HCT116 (cell line): ENCODE measurements at places on chromosomes 7 and 10.

- no peak for DNase-seq
Measured at GRCh38 chr7:31094271-31094670, 42.2 kb downstream of the ADCYAP1R1 start.

DNA sequence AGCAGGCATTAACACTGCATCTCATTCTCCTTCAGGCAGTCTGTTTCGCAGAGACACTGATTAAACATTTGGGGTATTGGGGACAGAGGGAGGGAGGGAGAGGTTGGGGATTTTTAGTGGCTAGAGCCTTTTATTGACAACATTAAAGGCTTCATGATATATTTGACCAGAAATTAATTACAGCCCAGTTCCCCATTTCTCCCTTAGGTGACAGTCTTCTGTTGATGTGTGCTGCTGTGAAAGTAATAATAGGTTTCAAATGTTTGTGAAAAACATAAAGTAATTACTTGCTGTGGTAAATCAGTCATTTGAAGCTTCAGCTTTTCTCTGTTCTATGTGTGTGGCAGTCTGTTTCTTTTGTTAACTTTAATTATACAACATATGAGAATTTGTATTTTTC, 105.3 kb upstream of the LRGUK start:
- no peak for DNase-seq

- no peak for DNase-seq
Measured at GRCh38 chr10:13331646-13332045, 16.4 kb downstream of the SEPHS1 start.

- no peak for DNase-seq
Measured at GRCh38 chr7:17680026-17680425, 260.3 kb downstream of the SNX13 start.

DNA sequence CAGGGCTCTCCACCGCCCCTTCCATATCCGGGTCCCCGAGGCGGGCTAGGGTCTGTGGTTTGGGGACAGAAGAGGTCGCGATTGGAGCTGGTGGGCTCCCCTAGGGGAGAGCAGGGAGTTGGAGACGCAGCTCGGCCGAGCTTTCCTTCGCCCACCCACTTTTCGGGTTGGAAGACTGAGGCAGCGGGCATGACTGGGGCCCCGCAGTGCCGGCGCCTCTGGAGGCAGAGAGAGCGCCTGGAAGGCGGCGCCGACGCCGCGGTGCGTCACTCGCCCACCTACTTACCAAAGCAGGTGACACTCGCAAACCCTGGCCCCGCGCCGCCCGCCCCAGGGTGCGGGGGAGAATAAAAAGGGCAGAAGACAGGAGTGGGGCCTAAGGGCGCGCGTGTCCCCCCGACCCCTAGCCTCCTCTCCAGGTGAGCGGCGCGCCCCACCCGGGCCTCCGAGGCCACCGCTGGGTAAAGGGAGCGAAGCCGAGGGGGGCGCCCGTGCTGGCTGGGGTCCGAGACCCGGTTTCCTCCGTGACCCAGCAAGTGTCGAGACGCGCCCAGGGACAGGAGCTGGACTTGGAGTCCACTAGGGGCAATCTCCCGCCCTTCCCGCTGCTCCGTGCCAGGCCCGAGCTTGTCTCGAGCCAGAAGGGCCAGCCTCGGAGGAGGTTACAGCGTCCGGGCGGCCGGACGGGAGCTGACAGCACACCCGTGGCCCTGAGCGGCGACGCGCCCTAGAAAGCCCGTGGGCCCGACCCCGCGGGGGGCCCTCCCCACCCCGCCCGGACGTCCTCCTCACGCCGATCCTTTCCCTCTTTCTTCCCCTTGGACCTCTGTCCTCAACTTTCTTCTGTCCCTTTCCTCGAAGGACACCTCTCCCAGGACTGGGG, 34.4 kb upstream of the GRID1 start:
- DNase-seq, result peak; percentile 8

DNA sequence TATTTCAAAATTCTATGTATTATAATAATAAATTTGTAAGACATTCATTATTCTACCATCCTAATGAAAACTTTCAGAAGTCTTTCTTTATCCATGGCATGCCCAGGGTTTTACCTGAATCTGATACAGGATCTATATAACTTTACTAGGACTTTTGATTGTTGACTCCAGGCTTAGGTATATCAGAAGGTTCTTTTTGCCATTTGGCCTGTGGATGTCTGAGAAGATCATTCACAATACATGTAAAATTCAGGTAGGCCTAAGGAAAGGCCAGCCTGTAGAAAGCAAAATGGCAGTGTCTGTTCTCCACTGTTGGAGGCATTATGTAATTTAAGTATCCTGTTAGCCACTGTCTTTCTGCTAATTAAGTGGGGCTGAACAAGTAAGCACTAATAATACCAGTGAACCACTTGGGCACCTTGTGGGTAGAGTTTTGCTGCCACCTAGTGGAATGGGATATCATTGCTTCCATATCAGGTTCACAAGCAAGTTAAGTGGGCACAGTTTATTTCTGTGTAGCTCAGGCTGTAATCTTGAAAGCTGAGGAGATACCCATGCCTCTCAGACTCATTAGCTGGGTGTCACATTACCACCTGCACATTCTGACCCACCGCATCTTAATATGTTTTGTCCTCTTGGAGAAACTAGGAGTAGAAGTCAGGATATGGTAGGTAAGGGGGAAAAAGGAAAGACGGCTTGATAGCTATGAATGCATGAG, 105.5 kb downstream of the SEPTIN7 start:
- peak; percentile 66 for DNase-seq

- DNase-seq, result no peak
Measured at GRCh38 chr7:20783700-20784387, 2.8 kb downstream of the SP8 start.

DNA sequence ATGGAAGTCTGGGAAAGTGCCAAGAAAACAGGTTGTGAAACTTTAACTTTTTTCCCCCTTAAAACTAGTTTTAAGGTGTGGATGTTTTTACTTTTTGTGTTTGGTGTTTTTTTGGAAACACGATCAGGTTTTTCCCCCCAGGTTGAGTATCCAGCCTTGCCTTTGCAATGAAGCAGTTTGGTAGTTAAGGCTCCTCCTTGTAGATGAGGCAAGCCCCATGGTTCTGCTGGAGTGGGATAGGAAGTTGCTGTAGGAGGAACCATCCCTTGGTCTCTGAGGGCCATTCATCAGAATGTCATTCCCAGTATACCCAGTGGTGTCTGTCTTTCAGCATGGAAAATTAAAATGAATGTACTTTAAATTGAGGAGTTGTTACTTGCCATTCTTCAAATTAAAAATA, 2.7 kb downstream of the CUL1 start:
- DNase-seq, result no peak

- DNase-seq, result no peak
Measured at GRCh38 chr10:93542358-93542791, 24.1 kb upstream of the FFAR4 start.

GRCh38 chr10:117350909-117351308, 24.3 kb downstream of the PDZD8 start:
- no peak for DNase-seq

DNA sequence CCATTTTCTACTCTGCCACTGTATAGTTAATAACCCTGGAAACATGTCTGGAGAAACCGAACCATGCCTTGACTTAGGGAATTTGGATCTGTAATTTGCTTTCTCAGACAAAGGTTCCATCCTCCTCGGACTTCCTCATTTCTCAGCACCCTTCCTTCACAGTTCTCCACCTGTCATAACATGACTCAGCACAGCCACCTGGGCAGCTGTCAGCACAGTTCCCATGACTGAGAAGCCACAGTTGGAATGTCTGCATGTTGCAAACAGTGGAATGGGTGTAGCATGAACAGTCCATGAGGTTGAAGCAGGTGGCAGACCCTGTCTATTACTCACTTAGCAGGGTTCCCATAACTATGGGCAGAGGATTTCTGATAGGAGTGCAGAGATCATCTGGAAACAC, 634 bp upstream of the OR9A4 start:
- no peak for DNase-seq

DNA sequence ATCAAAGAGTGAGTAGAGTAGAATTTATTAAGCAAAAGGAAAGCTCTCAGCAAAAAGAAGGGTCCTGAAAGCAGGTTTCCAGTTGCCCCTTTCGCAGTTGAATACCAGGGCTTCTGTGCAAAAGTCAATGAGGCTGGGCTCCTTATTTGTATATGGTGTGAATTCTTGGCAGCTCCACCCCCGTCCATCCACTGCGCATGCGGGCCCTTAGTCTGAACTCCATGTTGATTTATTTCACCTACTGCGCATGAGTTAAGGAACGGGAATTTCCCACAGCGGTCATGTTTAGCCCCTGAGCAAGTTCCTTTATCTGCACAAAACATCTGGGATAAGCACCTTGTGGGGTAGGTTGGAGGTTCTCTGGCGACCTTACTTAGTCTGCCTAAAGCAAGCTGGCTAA, 325.6 kb downstream of the ZWINT start:
- DNase-seq, result no peak

- DNase-seq, result no peak
Measured at GRCh38 chr10:4279655-4280054, 494.6 kb upstream of the KLF6 start.
